Psoas muscle (tissue), 8 donors: ENCODE measurements at places on chromosomes 12 and 14. TPM values are rescaled to one million over a fixed set of nuclear protein-coding genes. Genes with fewer than 3 reads are reported as not detected.

Gene IGF1
- 10.4 TPM for polyA plus RNA-seq

Gene CPM
- polyA plus RNA-seq, result 3.0 TPM

Gene TSPAN8
- polyA plus RNA-seq, result 29.2 TPM

Gene KRT85
- not detected for polyA plus RNA-seq

Gene FANCM
- polyA plus RNA-seq, result 1.0 TPM
